ENCODE measurements at places on chromosomes 1 and 21. TPM values are rescaled to one million over a fixed set of nuclear protein-coding genes. Genes with fewer than 3 reads are reported as not detected.

DNA sequence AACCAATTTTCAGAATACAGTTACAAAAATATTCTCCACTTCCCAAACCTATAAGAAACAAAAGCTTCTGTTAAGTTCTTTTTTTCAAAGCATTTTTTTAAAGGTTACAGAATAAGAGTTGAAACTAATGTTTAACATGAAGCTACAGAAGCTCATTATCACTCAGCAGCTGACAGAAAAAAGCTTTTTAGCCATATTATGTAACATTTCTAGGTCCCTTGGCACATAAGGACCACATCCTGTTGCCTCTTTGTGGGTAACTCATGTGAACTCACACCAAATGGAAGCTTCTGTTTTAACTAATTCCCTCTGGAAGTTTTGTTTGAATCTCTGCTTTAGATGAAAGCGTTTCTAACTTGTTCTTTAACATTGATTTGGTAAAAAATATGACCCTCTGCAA, 242.5 kb upstream of the TMPRSS15 start:
- DNase-seq: no peak

- no peak for DNase-seq
Measured at GRCh38 chr1:65734979-65735378, 57.7 kb upstream of the PDE4B start.

DNA sequence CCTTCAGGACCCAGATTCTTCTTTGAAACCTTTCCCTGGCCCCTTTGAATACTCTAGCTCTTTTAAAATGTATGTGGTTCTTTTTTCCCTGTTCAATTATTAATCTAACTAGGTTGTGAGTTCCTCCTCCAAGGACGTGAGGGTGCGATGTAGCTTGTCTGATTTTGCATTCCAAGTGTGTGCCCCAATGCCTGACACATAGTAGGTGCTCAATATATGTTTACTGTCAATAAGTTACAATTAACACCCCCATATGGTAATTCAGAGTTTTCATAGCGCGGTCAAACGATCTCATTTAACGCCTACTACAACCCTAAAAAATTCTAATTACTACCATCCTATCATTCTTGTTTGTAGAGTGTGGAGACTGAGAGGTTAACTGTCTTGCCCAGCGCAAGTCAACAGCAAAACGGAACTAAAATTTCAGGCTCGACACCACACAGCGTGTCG, 482 bp upstream of the MTR start:
- DNase-seq: no peak

GRCh38 chr1:20409012-20409411, 77.0 kb downstream of the CAMK2N1 start:
- DNase-seq: no peak

GRCh38 chr1:58442114-58442513, 104.4 kb downstream of the OMA1 start:
- DNase-seq: no peak

- DNase-seq: no peak
Measured at GRCh38 chr21:31479714-31480113, 135.7 kb upstream of the TIAM1 start.

Gene DIRAS3
- 31.6 TPM for total RNA-seq

Gene PGLYRP3
- total RNA-seq: not detected

Gene GNG12
- 3.7 TPM for total RNA-seq

GRCh38 chr1:6426277-6426971, 1.8 kb downstream of the ESPN start:
- DNase-seq: peak; percentile 86

GRCh38 chr1:37994886-37995566, 5.2 kb upstream of the SF3A3 start:
- no peak for DNase-seq

DNA sequence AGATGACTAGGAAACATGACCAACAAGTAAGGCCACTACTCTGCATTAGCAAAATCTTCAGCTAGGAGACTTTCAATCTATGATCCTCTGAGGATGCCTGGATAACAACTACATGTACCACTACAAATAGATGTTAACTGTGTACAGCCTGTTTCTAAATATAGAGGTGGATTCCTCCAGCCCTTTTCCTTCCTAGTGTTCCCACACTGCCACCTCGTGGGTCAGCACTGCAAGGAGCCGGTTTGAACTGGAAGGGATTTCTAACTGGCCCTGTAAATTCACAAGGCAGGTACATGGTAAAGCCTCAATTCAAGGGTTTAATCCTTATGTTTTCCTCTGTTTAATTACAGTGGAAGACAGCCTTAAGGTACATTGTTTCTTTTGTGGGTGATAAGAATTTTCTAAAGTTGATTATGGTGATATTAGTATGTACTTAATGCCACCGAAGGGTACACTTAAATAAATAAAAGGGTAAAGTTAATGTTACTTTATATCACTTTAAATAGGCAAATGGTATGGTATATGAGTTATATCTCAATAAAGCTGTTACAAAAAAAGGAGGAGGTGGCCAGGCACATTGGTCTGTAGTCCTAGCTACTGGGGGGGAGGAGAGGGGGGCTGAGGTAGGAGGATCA, 14.4 kb downstream of the SMYD3 start:
- peak; percentile 60 for DNase-seq

DNA sequence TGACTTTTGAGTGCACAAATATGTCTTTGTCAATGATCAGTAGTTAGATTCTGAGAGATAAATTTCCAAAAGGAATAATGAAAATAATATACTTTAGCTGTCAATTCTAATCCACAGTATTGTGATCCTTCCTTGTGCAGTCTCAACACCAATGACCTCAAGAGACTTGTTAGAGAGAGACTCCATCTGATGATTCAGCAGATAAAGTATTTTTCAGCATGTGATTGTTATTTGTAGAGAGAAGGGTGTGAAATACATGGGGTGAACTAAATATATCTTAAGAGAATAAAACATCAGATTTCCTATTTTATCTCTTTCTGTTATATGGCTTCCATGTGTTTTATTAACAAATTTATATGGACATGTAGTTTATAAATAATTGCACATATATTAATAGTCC, 5.9 kb upstream of the ZNF124 start:
- no peak for DNase-seq

- no peak for DNase-seq
Measured at GRCh38 chr1:33305816-33306652, 14.9 kb downstream of the A3GALT2 start.

Gene SMIM1
- total RNA-seq: 150 TPM

Measured in K562 (cell line).